Posterior vena cava (tissue), 2 donors: ENCODE measurements at places on chromosomes 16 and 17. TPM values are rescaled to one million over a fixed set of nuclear protein-coding genes. Genes with fewer than 3 reads are reported as not detected.

The G6PC1 gene
- not detected for total RNA-seq

The TMEM94 gene
- total RNA-seq = 53.8 TPM

DNA sequence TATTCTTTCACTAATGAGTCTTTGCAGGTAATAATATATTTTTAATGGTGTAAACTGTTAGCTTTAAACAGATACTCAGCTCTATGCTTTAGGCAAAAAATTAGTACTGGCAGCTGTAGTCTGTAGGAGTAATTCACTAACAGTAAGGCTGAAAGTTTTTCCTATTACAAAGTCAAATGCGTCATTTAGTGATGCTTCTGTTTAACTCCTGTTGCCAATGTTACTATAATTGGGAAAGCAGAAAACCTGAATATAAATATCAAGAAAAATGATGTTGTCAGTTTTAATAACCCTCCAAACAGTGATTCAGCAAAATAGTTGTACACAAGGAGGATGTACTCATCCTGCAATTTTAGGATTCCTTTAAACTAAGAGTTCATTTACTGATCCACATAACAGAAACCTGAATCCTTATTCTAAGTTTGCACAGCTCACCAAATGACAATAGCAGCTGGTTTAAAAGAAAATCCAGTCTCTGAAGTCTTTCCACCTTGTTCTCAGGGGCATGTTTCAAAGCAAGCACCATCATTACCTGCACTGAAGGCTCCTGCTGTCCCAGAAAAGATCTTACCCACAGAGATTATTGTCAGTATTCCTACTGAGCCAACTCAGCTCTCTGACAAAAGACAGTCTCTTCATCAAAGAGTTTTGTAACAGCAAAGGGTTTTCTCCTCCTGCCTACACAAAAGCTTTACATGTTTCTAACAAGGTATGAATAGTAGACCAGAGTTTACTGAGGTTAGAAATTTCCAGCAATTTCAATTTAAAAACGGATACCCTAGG, 4.2 kb downstream of the CDR2 start:
- no peak for DNase-seq

DNA sequence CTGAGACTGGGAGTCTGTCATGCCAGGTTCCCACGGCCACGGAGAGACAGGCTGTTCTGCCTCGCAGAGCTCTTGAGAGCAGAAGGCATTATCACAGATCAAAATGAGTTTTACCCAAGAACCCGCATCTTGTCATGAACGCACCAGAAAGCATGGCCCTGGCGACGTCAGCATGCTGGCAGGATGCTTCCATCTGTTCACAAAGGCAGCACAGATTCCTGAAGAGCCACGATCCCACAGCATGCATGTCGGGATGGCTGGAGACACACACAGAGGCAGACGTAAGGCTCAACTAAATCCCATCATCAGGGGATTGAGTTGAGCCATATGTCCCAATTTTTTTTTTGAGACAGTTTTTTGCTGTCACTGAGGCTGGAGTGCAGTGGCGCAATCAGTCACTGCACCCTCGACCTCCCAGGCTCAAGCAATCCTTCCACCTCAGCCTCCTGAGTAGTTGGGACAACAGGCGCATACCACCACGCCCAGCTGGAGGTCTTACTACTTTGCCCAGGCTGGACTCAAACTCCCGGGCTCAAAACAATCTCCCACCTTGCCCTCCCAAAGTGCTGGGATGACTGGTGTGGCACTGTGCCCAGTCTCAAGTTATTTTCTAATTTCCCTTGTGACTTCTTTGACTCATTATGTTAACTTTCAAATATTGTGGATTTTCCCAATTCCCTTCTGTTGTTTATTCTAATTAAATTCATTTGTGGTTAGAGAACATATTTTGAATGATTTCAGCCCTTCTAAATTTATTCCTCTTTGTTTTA, 11.1 kb downstream of the FANCA start:
- DNase-seq = no peak

GRCh38 chr16:87076950-87077749, 240.0 kb downstream of the C16orf95 start:
- DNase-seq = no peak
